NCI-H524 (cell line): ENCODE measurements at places on chromosomes 2 and 18.

GRCh38 chr2:201403880-201404279, 46.7 kb upstream of the FLACC1 start:
- peak; percentile 49 for DNase-seq

GRCh38 chr2:239311132-239312040, 89.4 kb downstream of the HDAC4 start:
- DNase-seq, result no peak

DNA sequence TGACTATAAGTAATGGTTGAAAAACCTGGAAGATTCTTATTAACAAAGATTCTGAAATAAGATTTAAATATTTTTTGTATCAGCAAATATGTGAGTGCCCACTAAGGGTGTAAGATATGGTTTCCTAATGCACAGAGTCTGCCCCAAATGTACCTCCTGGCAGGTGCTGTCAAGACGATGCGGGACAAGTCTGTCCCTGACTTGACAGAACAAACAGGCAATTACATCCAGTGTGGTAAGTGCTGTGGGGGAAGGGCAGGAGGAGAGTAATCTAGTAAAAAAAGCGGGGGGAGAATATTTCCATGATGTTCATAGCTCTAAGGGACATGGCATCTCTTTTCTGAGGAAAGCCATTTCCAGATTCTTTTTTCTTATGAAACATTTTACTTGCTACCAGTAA, 127.5 kb downstream of the COL4A4 start:
- DNase-seq, result no peak

- DNase-seq, result no peak
Measured at GRCh38 chr18:2642771-2643170, 12.8 kb upstream of the SMCHD1 start.

GRCh38 chr2:215817046-215817445, 196.3 kb downstream of the MREG start:
- no peak for DNase-seq

GRCh38 chr2:69007603-69008002, 5.4 kb upstream of the ANTXR1 start:
- no peak for DNase-seq

DNA sequence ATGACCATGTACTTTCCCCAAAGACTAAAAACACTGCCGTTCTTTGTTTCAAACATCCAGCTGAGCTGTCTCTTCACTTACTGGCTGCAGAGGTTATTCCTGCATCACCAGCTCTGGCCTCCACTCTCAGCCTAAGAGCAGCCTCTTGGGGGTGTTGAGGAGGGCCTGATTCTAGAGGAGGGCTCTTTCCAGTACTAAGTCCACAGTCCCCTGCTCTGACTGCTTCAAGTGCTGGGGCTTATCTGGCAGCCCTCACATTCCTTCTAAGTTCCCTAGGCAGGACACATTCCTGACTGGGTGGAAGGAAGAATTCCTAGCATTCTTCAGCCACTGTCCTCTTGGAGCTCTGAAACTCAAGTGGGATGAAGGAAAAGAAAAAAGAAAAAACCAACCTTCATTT, 32.9 kb upstream of the EHBP1 start:
- no peak for DNase-seq

DNA sequence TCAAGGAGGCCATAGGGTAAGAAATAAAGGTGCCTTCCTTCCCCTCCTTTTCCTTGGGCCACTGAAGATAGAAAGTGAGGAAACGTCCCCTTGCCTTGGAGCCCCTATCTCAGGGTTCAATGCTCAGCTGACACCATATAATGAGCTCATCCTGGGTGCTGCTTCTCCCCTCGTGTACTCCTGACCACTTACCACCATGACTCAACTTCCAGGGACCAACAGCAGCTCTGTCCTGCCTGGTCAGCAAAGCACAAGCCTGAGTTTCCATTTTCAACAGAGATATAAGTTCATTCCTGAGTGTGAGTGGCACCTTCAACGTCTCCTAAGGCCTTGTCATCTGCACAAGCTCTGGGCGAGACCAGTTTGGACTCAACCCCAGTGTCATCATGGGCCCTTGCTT, 151.2 kb downstream of the CAPN13 start:
- DNase-seq, result no peak

DNA sequence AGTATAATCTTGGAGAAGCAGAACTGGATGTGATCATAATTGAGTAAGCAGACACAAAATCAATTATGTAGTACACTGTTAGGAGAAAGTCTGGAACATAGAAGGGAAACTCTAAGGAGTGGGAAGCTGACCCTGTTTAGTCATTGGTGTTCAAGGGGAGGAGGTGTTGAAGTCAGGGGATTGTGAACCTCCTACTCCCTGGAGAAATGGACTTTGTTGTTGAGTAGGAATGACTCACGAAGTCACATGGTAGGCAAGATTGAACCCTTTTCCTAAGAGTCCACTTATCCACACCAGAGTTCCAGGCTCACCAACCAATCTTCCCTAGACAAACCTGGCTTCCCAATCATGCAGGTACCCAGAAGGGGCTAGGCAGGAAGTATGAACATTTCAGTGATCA, 81.0 kb upstream of the BCL11A start:
- DNase-seq, result no peak

- DNase-seq, result no peak
Measured at GRCh38 chr2:191318037-191318728, 73.0 kb downstream of the MYO1B start.

DNA sequence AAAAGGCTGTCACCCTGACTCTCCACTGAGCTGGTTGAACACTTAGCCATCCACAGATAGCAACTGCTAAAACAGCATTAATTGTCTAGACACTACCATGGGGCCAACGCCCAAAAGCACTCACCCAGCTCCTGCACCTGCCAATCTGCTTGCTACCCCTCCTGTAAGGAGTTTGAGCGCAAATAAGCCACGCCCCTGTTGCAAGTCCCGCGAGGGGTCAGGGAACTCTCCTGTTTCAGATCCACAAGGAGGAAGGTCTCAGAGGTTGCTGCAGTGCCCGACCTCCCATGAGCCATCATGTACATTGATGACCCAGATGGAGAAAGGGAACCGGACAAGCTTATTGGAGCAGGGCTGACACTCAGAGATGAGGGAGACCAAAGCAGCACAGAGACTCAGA, 106.8 kb downstream of the ZNF516 start:
- no peak for DNase-seq

DNA sequence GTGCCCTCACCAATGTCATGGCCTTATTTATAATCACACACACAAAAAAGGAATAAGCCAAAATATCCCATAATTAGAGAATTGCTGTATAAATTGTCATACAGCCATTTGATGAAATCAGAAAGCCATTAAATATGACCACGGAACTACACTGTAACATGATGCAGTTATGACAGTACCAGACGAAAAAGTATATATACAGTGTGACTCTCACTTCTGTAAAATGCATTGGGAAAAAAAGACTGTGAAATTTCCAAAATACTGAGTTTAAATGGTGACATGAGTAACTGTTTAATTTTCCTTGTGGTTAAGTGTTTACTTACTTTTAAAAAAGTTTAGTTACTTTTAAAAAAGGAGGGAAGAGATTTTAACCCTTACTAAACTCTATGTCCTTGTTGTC, 25.4 kb downstream of the UXS1 start:
- DNase-seq, result no peak

- DNase-seq, result no peak
Measured at GRCh38 chr2:71886241-71886640, 261.4 kb downstream of the CYP26B1 start.
